ENCODE measurements at places on chromosomes 4 and X.

DNA sequence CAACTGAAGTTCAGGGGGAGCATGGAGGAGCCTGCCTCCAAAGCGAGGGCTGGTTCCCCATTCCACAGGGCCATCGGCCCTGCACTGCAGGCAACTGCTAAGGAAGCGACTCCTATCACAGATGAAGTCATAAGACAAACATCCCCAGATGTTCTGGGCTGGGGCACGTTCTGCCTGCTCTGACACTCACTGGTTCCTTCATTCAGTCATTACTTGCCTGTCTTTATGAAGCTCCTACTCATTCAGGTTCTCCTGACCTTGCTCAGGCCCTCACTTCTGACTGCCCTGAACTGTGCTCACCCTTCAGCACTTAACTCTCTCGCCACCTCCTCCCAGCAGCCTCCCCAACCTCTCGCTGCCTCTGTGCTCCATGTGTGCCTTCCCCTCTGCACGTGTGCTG, 2.5 kb upstream of the SLC2A9 start:
- no peak for DNase-seq

DNA sequence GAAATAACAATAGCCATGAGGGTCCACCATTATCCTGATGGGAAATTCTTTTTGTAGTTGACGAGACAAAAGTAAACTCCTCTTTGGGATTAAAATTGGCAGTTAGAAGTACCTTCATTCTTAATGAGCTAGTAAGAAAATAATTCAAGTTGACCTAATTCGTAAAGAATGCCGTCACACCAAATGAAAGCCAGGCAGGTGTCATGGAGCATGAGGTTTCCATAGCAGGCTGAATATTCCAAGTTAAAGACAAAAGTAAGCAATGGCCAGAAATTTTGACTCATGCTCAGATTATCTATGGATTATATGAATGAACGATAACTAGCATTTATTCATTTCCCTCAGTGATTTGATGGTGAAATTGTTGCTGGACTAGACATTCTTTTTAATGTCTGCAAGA, 192.2 kb upstream of the FAT1 start:
- no peak for DNase-seq

GRCh38 chr4:72954811-72955210, 114.7 kb downstream of the COX18 start:
- DNase-seq = no peak

GRCh38 chr4:27145597-27145996, 285.0 kb downstream of the STIM2 start:
- DNase-seq = no peak

DNA sequence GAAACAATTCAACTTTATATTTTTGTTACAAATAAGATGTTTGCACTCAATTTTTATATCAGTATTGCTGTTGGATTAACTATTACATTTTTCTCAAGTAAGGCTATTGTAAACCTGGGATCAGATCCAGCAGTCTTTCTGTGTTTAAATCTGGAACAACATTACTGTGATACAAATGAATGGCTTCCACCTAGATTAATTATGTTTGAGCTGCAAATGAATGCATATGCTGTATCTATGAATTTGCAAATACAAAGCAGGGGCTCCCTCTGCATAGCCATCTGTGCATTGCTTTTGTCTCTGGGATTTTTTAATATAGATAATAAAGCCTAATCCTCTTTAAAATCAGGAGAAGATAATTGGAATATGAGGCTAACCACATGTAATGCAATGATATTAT, 69.8 kb upstream of the NEIL3 start:
- DNase-seq = no peak

GRCh38 chr4:113945906-113946305, 33.5 kb downstream of the ARSJ start:
- DNase-seq = no peak

GRCh38 chr4:152708361-152708760, 28.6 kb upstream of the TMEM154 start:
- no peak for DNase-seq

GRCh38 chr4:22668702-22669101, 24.0 kb upstream of the GBA3 start:
- no peak for DNase-seq

- DNase-seq = no peak
These were observed 48.8 kb downstream of the AFAP1 start for GRCh38 chr4:7890635-7891393.

DNA sequence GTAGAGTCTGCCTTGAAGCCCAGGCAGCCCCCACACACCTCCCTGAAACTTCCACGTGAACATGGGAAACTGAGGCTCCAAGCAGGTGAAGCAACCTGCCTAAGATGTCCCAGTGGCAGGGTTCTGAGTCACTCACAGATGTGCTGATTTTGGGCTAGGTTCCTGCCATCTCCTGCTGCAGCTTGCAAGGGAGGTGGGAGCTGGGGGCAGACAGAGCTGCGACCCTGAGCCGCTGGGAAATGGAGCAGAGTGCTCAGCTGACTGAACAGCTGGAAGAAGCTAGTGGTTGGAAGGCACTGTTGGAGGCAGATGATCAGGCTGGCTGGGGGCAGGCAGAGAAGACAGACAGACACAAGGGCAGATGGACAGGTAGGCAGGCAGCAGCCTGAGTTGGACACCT, 3.6 kb upstream of the FATE1 start:
- no peak for DNase-seq

DNA sequence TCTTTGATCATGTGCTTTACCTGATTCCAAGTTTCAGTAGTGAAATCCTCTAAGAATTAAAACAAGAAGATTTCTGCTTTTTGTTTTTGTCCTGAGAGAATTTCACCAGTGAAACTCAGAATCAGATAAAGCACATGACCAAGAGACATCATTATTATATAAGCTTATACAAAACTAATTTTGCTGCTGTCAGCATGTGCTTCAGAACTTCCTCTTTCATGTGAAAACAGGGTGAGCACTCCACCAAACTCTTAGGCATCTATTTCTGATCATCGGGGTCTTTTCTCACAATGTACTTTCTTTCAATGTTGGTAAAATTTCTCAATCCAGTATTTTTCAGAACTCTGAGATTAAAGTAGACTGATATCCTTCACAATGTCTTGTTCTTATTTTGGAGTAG, 152.1 kb downstream of the SLC39A8 start:
- DNase-seq = no peak

GRCh38 chr4:182144626-182145333, 98.4 kb upstream of the TENM3 start:
- no peak for DNase-seq

DNA sequence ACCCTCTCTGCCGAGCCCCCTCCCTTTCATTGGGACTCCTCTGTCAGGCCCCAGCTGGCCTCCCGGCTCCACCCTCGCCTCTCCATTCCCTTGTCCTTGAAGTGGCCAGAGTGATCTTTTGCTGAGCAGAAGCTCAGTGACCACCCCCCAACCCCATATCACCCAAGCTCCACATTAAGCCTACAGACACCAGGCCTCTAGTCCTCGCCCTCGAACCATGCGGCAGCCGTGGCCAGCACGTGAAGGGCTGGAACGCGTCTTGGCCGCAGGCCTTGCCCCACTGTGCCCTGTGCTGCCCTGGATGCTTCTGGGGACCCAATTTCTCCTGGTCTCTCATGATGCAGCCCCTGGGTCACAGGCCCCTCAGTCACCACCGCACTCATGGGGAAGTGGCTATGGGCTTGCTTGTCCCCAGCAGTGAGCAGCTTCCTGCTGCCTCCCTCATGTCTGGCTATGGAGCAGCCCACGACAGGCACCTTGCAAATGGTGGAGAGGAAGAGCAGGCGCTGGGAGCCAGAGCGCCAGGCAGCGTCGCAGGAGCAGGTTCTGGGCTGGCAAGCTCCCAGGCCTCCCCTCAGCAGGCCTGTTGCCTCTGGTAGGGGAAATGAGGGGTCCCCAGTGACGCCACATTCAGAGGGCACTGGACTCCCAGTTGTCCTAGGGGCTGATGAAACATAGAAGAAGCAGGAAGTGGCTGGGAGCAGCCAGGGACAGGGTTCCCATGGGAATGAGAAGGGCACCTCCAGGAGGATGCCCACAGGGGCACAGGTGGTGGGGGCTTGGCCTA, 757 bp upstream of the SRPK3 start:
- no peak for DNase-seq

- DNase-seq = no peak
These were observed 2.1 kb upstream of the RHOH start for GRCh38 chr4:40194602-40195161.

DNA sequence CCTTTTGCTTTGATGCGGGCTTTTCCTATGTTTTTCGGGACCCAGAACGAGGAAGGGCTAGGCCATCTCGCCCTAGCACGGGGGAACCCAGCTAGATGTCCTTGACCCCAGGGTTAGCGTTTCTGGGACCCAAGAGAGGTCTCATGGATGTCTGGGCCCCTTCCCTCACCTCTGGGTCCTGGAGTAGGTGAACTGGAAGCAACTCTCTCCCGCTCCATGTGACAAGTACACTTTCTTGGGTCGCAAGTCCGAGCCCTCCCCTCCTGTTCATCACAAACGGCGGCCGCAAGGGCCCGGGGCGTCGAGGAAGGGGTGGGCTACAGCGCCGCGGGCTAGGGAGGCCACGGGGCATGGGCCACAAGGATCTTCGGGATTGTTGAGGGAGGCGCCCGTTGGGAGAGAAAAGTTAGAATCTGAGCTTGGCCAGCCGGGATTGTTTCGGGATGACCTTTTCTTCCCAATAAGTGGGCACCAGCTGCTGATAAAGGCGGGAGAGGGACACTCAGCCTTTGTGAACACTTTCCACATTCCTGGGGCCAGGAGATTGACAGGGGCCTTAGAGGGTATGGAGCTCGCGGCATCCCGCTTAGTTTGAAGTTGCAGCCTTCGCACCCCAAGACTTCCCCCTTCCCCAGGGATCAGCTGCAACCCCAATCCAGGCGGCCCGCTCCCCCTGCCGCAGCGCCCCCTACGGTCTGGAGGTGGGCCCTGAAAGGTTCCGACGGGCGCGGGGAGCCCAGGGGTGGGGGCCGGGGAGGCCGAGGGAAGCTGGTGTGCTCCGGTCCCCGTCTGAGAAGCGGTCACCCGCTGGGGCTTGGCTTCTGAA, 136.9 kb upstream of the ZIC3 start:
- DNase-seq = no peak

- DNase-seq = no peak
These were observed 363.8 kb upstream of the FTHL17 start for GRCh38 chrX:31435592-31435991.

DNA sequence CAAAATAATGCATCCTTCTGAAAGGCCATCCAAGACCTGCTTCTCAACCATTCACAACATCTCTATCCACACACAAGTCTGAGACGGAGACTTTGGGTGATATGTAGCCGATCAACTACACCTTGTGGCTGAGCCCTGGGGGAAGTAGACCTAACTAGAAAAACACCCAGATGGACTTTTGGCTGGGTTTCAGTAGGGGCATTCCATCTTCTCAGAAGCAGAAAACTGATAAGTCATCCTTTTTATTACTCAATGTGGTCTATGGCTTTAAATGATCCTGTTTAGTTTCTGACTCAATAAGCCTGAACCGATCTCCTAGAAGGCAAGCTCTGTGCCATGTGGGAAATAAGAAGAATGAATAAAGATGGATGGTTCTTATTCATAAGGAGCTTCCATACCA, 82.5 kb upstream of the AFF2 start:
- DNase-seq = no peak

DNA sequence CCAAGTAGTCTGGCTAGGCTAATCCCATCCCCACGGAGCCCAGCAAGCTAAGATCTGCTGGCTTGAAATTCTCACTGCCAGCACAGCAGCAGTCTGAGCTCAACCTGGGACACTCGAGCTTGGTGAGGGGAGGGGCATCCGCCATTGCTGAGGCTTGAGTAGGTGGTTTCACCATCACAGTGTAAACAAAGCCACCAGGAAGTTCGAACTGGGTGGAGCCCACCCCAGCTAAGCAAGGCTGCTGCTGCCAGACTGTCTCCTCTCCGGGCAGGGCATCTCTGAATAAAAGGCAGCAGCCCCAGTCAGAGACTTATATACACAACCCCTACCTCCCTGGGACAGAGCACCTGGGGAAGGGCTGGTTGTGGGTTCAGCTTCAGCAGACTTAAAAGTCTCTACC, 639.6 kb downstream of the IQCM start:
- DNase-seq = no peak

DNA sequence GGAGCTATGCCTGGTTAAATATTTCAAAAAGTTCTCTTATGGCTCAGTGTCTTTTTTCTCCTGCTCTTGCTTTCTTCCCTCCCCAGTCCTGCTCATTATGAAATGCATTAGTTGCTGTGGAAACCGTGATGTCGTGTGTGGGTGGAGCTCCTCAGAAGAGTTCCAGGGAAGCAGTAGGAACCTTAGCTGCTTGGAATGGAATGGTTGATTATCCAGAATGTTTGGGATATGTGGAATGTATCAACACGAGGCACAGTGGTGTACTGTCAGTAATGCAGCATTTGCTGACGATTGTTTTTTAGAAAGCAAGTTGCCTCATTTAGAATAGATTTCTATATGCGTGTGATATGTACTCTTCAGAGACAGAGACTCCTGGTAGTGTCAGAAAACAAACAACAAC, 333.2 kb downstream of the ARHGAP10 start:
- no peak for DNase-seq

- no peak for DNase-seq
These were observed 40.8 kb upstream of the CLDN24 start for GRCh38 chr4:183362916-183363542.

DNA sequence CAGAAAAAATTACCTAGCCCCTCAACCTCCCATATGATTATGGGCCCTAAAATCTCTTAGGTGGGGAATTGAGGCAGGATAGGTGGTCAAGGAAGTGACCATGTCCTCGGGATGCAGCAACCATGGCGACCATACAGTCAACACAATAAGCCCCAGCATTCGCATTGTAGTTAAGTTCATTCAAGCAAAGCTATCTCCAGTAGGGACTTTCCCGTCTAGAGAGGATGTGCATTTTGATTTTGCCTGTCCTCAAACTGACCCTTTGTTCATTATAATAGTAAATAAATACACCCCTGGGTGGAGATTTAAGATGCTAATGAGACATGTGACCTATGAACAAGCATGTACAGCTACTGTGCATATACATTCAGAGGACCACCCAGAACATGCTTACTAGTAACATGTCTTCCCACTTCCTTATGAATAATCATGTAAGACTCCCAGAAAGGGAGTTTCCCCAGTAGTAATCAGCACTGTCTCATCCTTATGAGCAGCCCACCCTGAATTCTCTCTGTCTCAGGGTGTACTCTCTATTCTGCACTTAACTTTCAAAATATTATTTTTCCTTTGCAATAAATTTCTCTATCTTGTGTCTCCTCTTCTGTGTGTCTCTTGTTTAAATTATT, 74.3 kb downstream of the NUDT11 start:
- DNase-seq = no peak

GRCh38 chr4:146844761-146845160, 100.9 kb downstream of the TTC29 start:
- DNase-seq = no peak

- no peak for DNase-seq
These were observed 5.7 kb downstream of the CYP2U1 start for GRCh38 chr4:107937040-107937439.

DNA sequence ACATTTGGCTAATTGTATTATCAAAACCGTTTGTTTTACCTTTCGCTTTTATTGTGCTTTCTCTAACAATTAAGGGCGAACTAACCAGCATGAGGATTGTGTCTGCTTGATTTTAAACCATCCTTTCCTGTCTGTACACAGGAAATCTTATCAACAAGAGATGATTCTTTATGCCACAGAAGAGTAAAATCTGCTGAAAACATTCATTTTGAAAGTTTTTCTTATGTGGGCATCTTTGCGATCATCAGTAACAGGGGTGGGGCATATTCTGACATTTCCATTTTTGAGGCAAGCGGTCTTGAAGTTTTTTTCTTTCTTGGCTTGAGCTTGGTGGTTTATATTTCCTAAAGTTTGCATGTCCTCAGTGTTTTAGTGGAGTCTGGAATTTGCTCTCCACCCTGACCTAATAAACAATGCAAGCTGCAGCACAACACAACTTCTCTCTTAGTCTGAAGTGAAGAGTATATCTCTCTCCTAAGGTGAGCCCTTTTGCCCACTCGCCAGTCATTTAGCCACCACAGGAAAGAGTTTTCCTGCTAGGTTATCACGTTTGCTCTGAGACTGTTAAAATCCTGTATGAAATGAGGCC, 26.6 kb downstream of the NFKB1 start:
- no peak for DNase-seq
